Stimulated activated CD4-positive, alpha-beta T cell treated with anti-CD3 and anti-CD28 coated beads, Interleukin-4, amount 100 ng/mL, for 1 hour (primary cell): ENCODE measurements at places on chromosomes 12 and 14.
A peak's percentile ranks its signal among the peaks of the same experiment; 100 is the strongest.

DNA sequence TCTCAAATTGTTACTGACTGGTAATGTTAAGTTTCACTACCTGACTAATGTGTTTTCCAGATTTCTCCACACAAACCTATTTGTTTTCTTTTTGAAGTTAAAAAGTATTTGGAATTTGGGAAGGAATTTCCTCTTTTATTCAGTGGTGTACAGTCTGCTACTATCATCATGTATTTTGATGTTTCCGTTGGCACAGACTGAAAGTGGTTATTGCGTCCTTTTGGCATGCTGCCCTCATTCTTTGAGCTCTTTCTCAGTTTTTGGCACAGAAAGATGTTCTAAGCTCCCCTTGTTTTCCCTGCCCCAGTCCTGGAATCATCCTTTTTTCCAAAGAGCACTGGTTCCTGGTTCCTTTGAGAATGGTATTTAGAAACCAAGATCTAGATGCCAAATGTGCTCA lies 31.4 kb upstream of the RTRAF start:
- DNase-seq = no peak

DNA sequence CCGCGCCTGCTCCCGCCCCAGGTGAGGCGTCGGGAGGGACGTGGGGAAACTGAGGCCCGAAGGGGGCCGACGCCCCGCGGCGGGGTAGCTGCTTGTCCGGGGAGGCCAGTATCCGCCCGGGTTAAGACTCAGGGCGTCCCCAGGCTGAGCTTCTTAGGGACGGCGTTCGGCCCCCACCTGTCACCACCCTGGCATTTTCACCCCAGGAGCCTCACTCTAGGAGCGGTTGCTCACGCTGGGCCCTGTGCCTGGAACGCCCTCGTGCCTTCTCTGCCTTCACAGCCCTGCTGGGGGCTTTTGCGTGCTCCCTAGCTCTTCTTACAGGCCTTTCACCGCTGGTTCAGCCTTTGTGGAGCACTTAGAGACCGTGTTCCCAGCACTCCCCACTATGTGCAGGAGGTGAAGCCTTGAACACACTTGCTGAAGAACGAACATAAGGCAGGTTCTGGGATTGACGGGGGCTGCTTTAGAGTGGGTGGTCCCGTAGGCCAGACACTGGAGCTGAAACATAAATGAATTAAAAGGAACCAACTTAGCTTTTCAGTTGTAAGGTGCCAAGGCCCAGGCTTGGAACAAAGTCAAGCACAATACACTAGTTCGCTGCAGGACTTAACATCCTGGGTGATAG lies 601 bp downstream of the ZNF839 start:
- DNase-seq = peak; percentile 48

DNA sequence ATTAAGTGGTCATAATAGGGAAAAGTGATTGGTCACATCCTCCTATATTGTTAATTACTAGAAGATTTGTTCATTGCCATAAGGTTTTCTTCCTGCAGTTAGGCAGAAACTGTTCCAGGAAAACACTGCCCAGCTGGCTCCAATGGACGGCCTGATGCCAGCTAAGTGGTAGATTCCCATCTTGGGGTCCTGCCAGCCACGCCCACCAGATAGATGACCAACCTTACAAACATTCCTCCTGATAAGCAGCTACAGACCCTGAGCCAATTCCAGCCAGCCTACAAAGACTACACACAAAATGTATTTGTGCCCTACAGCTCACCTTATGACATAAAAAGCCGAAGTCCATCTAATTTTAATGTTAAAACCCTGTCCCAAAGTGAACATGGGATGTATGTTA lies 685.9 kb upstream of the USP15 start:
- DNase-seq = no peak

- no peak for DNase-seq
Observed at GRCh38 chr14:41303506-41303905, 303.2 kb upstream of the LRFN5 start.

DNA sequence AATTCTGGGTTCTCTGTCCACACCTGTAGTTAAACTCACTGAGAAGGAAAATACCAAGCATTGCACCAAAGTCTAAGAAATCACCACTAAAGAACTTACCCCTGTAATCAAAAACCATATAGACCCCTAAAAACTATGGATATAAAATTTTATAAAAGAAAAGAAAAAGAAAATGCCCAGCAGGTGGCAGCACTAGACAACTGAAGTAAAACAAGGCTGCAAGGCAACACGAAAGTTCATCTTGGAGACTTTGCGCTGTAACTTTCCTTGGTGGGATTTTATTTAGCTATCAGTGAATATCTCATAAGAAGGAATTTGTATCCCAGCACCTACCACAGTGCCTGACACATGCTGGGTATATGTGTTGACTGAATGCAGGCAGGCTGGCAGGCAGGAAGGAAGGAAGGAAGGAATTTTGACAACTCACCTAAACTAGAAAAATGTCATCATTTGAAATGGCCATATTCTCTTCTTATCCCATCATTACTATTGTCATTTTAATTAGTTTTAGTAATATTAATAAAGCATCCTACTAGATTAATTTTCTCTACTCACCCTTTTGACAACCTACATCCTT lies 68.2 kb upstream of the ETV6 start:
- peak; percentile 62 for DNase-seq

- peak; percentile 29 for DNase-seq
Observed at GRCh38 chr12:123937707-123938591, 34.7 kb downstream of the CCDC92 start.

GRCh38 chr14:71536927-71537772 lies 395.1 kb upstream of the RGS6 start:
- DNase-seq = no peak

- DNase-seq = no peak
Observed at GRCh38 chr12:103677341-103677740, 90.3 kb downstream of the STAB2 start.

GRCh38 chr12:15601210-15601800 lies 187.9 kb downstream of the EPS8 start:
- DNase-seq = no peak

DNA sequence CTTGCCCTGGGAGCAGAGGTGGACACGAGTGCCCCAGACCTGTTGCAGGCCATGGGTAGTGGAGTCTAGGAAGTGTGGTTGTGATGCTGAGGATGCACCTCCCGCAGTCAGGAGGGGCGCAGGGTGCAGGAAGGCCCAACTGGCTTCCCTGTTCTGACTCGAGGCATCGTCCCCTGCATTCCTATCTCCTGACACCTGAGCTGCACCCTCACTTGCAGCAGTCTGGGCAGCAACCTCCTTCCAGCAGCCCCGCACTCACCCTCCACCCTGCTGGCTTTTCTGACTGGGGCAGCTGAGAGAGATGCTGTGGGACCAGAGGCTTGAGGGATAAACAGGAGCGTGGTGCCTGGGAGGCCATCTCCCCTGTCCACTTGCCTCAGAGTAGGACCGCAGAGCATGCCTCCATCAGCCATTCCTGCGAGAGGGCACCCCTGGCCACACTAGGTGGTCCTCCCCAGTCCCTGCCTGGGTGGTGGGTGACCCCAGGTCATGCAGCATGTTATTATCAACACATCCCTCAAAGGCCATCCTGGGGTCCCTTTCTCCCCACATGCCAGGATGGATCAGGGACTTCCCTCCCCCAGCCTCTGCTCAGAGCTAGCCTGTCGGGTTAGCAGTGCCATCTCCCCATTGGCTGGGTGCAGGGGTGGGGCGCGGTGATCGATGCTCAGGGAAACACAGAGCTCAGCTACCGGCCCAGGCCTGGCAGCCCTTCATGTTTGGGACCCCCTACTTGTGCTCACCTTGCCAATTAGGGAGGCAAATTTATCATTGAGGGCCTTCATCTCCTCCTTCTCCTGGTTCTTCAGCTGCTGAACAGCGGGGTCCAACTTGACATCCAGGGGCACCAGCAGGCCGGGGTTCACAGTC lies 719 bp downstream of the KRT80 start:
- no peak for DNase-seq

GRCh38 chr14:68208218-68208617 lies 388.6 kb downstream of the RAD51B start:
- no peak for DNase-seq

DNA sequence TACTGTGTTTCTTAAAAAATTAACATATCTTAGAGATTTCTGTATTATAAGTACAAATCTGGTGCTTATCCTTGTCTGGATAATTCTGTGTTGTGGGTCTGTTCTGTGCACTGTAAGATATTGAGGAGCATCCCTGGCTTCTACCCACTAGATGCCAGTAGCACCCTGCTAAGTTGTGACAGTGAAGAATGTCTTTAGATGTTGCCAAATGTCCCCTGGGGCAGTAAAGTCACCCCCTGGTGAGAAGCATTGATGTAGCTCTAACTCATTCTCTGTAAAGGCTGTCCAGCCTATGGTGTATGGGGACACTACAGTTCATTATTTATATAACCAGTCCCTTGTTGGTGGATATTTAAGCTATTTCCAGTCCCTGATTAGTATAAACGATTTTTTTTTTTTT lies 31.4 kb downstream of the MAP1LC3B2 start:
- DNase-seq = no peak

- no peak for DNase-seq
Observed at GRCh38 chr14:55245657-55246268, 25.5 kb upstream of the FBXO34 start.

- no peak for DNase-seq
Observed at GRCh38 chr12:114690267-114691135, 6.5 kb upstream of the TBX3 start.

DNA sequence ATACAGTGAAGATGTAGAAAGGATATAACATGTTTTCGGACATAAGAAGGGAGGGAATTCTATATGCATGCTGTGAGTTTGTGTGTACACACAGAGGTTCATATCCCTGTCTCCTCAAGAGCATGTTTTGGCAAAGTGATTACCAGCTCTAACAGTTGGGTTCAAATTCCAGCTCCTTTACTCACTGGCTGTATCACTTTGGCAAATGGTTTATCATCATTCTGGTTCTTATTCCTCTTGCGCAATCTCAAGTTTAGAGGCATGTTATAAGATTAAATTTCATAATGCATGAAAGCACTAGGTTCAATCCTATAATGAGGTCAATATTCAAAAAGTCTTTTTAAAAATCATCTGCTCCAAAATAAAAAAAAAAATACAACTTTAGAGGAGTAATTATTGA lies 107.7 kb upstream of the LRFN5 start:
- no peak for DNase-seq

GRCh38 chr12:63907561-63907960 lies 63.1 kb downstream of the SRGAP1 start:
- no peak for DNase-seq

DNA sequence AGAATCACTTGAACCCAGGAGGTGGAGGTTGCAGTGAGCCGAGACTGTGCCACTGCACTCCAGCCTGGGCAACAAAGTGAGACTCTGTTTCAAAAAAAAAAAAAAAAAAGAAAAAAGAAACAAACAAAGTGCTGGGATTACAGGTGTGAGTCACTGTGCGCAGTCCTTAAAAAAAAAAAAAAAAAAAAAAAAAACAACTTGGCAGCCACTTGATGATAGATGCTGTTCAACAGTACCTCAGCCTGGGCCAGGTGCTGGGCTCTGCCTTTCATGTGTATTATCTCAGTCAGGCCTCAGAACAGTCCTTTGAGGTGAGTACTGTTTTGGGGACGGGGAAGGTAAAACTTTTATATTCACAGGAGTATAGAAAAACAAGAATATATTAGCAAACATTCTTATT lies 9.6 kb downstream of the ACADS start:
- no peak for DNase-seq

DNA sequence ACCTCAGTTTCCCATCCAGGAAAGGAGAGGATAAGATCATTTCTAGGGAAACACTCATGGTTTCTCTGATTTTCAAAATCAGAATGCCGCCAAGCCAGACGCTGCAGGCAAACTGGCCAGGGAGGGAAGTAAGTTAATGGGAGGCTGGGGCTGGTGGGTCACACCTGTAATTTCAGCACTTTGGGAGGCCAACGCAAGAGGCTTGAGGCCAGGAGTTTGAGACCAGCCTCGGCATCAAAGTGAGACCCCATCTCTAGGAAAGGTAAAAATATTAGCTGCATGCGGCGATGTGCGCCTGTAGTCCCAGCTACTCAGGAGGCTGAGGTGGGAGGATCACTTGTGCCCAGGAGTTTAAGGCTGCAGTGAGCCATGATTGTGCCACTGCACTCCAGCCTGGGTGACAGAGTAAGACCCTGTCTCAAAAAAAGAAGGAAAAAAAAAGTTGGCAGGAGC lies 587 bp downstream of the SELPLG start:
- no peak for DNase-seq

GRCh38 chr12:102971227-102971626 lies 13.8 kb downstream of the ASCL1 start:
- DNase-seq = no peak

GRCh38 chr12:128810182-128811127 lies 13.3 kb downstream of the SLC15A4 start:
- DNase-seq = no peak

- no peak for DNase-seq
Observed at GRCh38 chr12:80419644-80420043, 24.4 kb upstream of the PTPRQ start.

- DNase-seq = no peak
Observed at GRCh38 chr14:92813201-92813600, 19.1 kb downstream of the GOLGA5 start.

GRCh38 chr14:103188810-103189480 lies 65.7 kb downstream of the TNFAIP2 start:
- peak; percentile 22 for DNase-seq

GRCh38 chr12:32116897-32117296 lies 10.2 kb downstream of the BICD1 start:
- no peak for DNase-seq

DNA sequence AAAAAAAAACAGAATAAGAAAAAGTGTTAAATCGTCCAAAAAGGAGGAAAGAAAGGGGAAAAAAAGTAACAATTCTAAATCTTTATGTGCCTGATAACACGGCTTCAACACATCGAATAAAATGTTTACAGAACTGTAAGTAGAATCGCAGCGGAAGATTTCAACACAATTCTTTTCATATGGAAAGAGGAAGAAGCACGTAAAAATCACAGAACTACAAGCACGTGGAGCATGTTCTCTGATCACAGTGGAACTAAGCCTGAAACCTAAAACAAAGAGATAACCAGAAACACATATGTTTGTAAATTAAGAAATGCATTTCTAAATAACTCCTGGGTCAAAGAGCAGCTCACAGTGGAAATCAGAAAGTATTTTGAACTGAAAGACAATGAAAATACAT lies 8.7 kb downstream of the CLEC7A start:
- DNase-seq = no peak

DNA sequence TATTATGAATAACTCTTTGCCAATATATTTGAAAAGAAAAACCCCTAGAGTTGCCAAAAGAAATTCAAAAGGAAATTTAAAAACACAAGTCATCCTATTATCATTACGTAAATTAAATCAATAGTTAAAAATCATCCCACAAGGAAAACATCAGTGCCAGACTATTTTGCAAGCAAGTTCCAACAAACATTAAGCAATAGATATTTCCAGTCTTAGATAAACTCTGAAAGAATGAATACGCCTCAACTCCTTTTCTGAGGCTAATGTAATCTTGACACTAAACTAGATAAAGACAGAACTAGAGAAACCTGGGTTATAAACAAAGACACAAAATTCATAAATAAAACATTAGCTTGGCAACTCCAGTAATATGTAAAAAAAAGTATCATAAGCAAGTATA lies 245.9 kb downstream of the FOXN3 start:
- DNase-seq = no peak

GRCh38 chr12:108857158-108857407 lies 300 bp downstream of the SSH1 start:
- DNase-seq = no peak
